Stimulated activated CD4-positive, alpha-beta T cell treated with anti-CD3 and anti-CD28 coated beads, Interleukin-2, amount 100 ng/mL, for 24 hours (primary cell): ENCODE measurements at places on chromosomes 13 and 19.

- DNase-seq = no peak
Observed at GRCh38 chr13:93698016-93698613, 471.5 kb downstream of the GPC6 start.

DNA sequence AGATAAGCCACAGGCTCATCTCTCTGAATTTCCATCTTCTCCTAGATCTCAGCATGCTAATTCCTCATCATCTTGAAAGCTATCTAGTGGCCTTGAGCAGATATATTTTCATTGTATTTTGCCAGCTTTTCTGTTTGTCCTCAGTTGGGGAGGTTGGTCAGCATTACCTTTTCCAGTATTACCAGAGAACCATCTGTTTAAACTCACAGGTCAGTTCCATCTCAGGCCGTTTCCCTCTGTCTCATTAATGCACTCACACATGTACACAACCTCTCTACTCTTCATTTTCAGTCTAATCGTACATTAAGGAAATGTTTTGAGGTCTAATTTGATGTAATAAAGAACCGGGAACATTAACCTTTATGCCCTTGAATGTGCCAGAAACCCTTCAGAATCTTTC, 29.7 kb downstream of the USPL1 start:
- no peak for DNase-seq

DNA sequence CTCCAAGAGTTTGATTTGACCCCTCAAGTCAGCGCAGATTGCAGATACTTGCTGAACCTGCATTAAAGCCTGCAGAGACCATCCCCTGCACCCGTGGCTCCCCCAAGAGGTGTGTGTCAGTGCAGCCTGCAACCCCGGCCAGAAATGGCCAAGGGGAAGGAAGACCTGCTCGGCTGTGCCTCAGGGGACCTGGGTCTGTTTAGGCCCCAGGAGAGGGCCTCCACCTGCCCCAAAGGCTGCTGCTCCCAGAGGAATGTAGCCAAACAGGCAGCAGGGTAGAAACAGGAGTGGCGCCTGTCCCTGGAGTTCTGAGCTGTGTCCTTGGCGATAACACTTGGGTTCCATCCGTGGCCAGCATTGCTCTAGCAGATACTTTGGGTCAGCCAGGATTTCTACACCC, 8.0 kb downstream of the POP4 start:
- no peak for DNase-seq

- DNase-seq = no peak
Observed at GRCh38 chr19:7874076-7874896, at the start of gene PRR36. Gene PRR36 (minus strand): TSS chr19:7874390. CDS start chr19:7873689, 701 bp downstream.

GRCh38 chr19:18972851-18973250, 31.8 kb upstream of the HOMER3 start:
- DNase-seq = no peak
